ENCODE measurements at places on chromosomes 11 and 22.

GRCh38 chr11:102014756-102015155 lies 32.5 kb upstream of the CFAP300 start:
- DNase-seq = no peak

- DNase-seq = no peak
Measured at GRCh38 chr11:116366980-116367645, 405.7 kb downstream of the BUD13 start.

GRCh38 chr11:64726211-64726641 lies 3.2 kb upstream of the NRXN2 start:
- DNase-seq = no peak

DNA sequence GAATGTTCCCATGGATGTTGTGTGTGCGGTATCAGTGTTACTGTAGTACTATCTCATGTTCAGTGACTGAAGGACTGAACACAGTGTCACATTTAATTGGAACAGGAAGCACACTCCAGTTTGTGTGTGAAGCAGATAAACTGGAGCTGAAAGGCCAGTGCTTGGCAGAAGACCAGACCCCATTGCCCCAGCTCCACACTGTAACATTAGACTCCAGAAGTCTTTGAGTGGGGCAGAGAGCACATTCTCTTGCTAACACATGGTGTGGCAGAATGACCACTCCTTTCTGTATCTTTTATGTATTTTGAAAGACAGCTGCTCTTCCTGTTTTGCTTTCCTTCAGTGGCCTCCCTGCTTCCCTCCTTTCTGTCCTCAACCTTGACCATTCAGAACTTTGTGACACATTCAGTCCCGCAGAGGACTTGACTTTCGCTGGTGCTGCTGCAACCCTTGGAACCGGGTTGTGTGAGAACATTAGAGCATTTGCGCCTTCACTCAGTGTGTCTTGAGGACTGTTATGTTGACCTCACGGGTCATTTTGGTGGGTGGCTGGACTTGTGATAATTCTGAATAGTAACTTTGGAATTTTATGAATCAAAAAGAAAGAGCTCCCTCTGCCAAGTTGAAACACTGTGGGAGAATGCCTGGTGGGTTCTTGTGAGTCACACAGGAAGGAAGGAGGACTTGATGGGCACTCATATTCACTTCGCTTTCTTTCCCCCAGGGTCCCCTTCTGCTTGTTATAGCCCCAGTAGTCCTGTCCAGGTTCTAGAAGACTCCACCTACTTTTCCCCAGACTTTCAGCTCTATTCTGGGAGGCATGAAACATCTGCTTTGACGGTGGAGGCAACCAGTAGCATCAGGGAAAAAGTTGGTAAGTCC lies 26.4 kb downstream of the AMOTL1 start:
- no peak for DNase-seq

- no peak for DNase-seq
Measured at GRCh38 chr22:22800716-22801115, 86.9 kb upstream of the IGLL5 start.

- DNase-seq = no peak
Measured at GRCh38 chr11:44755556-44756523, 29.1 kb downstream of the TSPAN18 start.

Measured in stimulated activated CD8-positive, alpha-beta memory T cell treated with anti-CD3 and anti-CD28 coated beads, Interleukin-2, amount 100 ng/mL, for 1 hour (primary cell).